ENCODE measurements at places on chromosomes 6 and 20.

GRCh38 chr6:109000289-109000688 lies 94.4 kb downstream of the SESN1 start:
- DNase-seq, result no peak

- no peak for DNase-seq
These were observed 10.5 kb downstream of the CNPY3 start for GRCh38 chr6:42939810-42940167.

DNA sequence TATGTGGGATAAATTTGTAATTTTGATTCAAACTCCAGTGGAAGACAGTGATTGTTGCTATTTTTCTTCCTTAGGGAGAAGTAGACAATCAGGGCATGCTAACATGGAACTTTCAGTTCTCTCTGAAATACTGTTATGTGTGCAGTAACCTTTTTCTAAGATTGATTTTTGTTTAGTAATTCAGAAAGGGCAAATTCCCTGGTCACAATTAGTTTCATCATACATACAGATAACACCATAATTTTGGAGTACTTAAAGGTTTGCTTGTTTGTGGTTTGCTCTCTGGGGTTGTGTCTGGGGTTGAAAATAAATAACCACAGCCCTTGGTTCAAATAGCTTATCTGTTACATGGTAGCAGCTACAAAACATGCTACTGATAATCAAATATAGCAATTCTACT lies 34.4 kb downstream of the ADGRG6 start:
- DNase-seq, result no peak

DNA sequence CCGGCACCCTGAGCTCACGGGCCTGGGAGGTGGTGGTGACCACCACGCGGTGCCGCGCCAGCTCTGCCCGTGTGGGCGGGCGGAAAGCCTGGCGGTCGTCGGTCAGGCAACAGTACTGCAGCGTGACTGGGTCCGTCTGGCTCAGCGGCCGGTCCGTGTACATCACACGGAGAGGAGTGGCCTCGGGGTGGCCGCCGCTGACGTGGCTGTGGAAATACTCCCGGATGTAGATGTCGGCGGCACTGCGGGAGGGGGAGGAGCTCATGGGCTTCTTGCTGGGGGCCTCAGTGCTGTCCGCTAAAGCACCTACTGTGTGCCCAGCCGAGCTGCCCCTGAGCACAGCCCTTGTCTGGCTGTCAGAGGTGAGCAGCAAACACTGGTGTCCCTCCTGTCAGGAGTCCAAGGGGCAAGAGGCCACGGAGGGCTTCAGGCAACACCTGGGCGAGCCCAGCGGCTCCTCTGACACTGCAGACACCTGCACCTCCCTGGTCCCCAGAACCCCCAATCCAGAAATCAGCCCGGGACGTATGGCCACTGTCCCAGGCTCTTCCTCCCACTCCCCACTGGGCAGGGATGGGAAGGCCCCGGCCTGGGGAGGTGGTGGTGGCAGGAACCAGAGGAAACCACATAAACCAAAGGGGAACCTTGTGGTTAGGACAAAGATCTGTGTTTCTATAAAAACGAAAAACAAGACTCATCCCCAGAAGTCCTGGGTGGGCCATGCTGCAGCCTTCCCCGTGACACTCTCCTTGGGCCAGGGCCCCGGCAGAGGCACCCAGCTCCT lies 6.5 kb downstream of the HELZ2 start:
- no peak for DNase-seq

DNA sequence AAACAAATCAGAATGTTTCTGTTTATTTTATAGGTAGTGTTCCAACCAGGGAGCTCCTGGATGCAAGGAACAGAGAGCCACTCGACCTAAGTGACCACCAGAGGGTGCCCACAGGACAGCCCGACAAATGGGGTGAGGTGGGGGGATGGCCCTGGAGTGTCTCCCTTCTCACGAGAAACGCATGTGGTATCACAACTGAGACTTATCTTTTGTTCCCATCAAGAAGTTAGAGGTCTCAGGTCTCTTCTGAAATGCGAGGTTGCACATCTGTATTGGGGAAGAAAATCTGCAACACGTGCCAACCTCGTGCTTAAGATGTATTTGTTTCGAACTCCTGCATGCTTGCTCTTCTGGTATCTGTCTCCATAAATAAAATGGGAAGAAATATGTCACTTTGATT lies 104.0 kb downstream of the ISM1 start:
- no peak for DNase-seq

- DNase-seq, result peak; percentile 62
These were observed 71.3 kb upstream of the SLC2A12 start for GRCh38 chr6:134123666-134124208.

GRCh38 chr6:93165850-93166430 lies 253.4 kb downstream of the EPHA7 start:
- DNase-seq, result no peak
